ENCODE measurements at places on chromosomes 1 and 21. TPM values are rescaled to one million over a fixed set of nuclear protein-coding genes. Genes with fewer than 3 reads are reported as not detected.

Gene PGBD2
- 10.2 TPM for total RNA-seq

Gene OR2M3
- total RNA-seq = not detected

Gene FBLIM1
- 28.8 TPM for total RNA-seq

Gene PTPN7
- 1.2 TPM for total RNA-seq

Gene FAM167B
- 2.5 TPM for total RNA-seq

Gene DRAXIN
- total RNA-seq = 0.21 TPM

Gene GPR157
- total RNA-seq = 53.5 TPM

Gene MCOLN2
- 0.90 TPM for total RNA-seq

Gene NPHS2
- total RNA-seq = not detected

Gene BSND
- total RNA-seq = not detected

Gene LRRC71
- total RNA-seq = 0.16 TPM

Gene TAF1A
- 23.4 TPM for total RNA-seq

Gene OR10J5
- total RNA-seq = not detected

Gene TOMM40L
- total RNA-seq = 6.0 TPM

Gene RAB3B
- 1.7 TPM for total RNA-seq

Gene CDC42BPA
- total RNA-seq = 194 TPM

Gene TRABD2B
- total RNA-seq = 2.4 TPM

Gene NUP210L
- total RNA-seq = 0.21 TPM

Gene RGS7
- total RNA-seq = 0.42 TPM

Gene IGSF21
- total RNA-seq = 1.1 TPM

Gene THEM5
- total RNA-seq = not detected

Gene DYNLT4
- total RNA-seq = not detected

Gene OR14C36
- not detected for total RNA-seq

Gene OLIG2
- total RNA-seq = not detected

Gene CD1E
- 0.69 TPM for total RNA-seq

Gene RXRG
- total RNA-seq = 4.5 TPM

Gene OR2T2
- total RNA-seq = not detected
